ENCODE measurements at places on chromosomes 2 and 18. TPM values are rescaled to one million over a fixed set of nuclear protein-coding genes. Genes with fewer than 3 reads are reported as not detected.

PTPRN gene
- not detected for total RNA-seq

SCTR gene
- not detected for total RNA-seq

FAM124B gene
- not detected for total RNA-seq

FLACC1 gene
- 5.9 TPM for total RNA-seq

MGAT4A gene
- 295 TPM for total RNA-seq

XIRP2 gene
- total RNA-seq, result not detected

ASAP2 gene
- total RNA-seq, result not detected

NT5DC4 gene
- not detected for total RNA-seq

IL36G gene
- total RNA-seq, result not detected

REEP1 gene
- total RNA-seq, result 0.10 TPM

CXCR1 gene
- not detected for total RNA-seq

DNA sequence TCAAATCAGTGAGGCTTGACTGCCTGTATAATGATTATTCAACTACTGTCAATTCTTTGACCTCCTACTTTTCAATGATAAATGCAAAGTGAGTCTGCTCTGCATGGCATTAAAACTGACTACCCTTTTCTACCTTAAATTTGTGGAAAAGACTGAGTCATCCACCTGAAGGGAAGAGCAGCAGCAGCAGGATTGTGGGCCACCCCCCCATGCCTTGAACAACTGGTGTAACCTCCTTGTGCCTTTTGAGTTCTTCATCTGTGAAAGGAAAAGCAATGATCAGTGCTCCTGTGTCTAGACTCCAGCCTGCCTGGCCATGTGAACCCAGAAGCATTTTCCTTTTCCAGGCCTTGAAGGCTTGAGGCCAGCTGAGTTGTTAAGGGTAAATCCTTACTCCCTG is 102.9 kb downstream of the OSR1 start:
- H3K36me3 ChIP-seq, result peaks cover 6% of the 10 kb centered on the region
- no peak for DNase-seq
- no peaks in the 10 kb centered on the region for H3K4me1 ChIP-seq

- DNase-seq, result no peak
- no peaks in the 10 kb centered on the region for H3K27me3 ChIP-seq
- peaks cover 20% of the 10 kb centered on the region for H3K4me1 ChIP-seq
- no peaks in the 10 kb centered on the region for H3K36me3 ChIP-seq
Measured at GRCh38 chr2:28430377-28430765, 37.7 kb downstream of the FOSL2 start.

DNA sequence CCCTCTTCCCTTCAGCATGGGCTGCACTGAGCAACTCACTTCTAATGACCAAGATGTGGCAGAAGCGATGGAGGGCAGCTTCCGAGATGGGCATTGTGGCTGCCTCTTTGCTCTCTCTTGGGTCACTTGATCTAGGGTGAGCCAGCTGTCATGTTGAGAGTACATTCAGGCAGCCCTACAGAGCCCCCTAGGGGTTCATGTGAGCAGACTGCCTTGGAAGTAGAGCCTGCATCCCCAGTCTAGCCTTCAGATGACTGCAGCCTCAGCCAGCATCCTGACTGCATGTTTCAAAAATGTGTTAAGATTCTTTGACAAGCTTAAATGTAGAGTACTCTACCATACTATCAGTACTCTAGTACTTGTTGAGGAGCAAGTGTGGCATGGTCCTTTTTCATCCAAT is 143.9 kb downstream of the NCK2 start:
- no peak overlapping the region for H3K4me3 ChIP-seq
- H3K36me3 ChIP-seq, result peaks cover 20% of the 10 kb centered on the region
- H3K4me1 ChIP-seq, result peaks cover 77% of the 10 kb centered on the region
- no peak for DNase-seq
- peak overlapping the region; percentile 17 for H3K27ac ChIP-seq
- H3K27me3 ChIP-seq, result no peaks in the 10 kb centered on the region

- H3K4me1 ChIP-seq, result no peaks in the 10 kb centered on the region
- H3K27me3 ChIP-seq, result peaks cover 40% of the 10 kb centered on the region
Measured at GRCh38 chr2:26666671-26667070, 25.5 kb upstream of the CIB4 start.

GRCh38 chr2:15949126-15949525 is 8.8 kb downstream of the MYCN start:
- no peak overlapping the region for H3K27ac ChIP-seq
- no peaks in the 10 kb centered on the region for H3K27me3 ChIP-seq
- no peaks in the 10 kb centered on the region for H3K36me3 ChIP-seq
- no peak for DNase-seq
- H3K4me1 ChIP-seq, result peaks cover 4% of the 10 kb centered on the region

DNA sequence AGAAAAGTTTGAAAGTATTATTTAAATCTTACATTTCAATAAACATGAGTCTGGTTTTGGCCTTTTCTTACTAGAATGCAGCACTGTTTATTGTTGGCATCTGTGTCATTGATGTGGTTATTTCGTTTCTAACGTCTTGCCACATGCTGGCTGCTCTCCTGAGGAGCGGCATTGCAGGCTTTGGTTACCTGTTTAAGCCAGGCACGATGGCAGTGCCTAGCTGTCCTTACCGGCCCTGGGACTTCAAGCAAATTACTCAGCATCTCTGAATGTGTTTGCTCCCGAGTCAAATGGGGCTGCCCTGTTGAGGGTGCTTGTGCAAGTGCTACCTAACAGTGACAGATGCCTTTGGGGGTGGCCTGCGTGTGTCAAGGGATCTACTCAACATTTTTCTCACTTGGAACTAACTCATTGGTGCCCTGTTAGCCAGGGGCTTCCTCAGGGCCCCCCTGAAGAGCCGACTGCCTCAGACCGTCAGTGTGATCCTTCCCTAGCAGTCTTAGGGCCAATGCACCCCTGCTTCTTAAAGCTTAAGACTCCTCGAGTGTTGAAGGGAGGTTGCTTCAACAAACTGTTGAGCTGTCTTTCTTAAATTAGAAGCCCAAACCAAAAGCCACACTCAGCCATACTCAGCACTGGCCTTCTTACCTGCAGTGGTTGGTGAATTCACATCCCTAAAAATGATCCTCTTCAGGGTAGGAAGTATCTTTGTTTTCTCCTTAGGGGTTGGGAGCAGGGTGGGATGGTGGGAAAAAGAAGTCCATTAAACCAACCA is 151.5 kb downstream of the NCK2 start:
- no peak for DNase-seq
- peaks cover 64% of the 10 kb centered on the region for H3K36me3 ChIP-seq
- H3K27me3 ChIP-seq, result no peaks in the 10 kb centered on the region
- peaks cover 64% of the 10 kb centered on the region for H3K4me1 ChIP-seq

DNA sequence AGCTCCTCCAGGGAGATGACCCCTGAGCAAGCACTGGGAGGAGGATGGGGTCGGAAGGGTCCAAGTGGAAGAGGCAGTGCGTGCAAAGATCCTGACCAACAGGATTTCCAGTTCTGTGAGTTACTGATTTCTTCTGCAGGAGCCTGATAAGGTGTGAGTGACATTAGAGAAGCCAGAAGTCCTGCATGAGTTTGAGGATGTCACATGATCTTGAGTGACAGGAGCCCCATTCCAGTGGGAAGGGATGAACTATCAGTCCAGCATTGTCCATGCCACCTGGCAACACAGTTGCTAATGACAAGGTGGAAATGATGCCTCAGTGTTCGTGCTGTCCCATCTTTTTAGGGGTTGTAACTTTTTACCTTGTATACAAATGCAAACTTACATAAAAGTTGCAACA is 285.1 kb upstream of the HDAC4 start:
- no peak overlapping the region for H3K4me3 ChIP-seq
- DNase-seq, result no peak
- no peaks in the 10 kb centered on the region for H3K4me1 ChIP-seq
- no peak overlapping the region for H3K27ac ChIP-seq
- no peaks in the 10 kb centered on the region for H3K36me3 ChIP-seq

GRCh38 chr18:54444319-54444914 is 86.7 kb downstream of the C18orf54 start:
- no peak for DNase-seq
- no peak overlapping the region for H3K27ac ChIP-seq
- no peaks in the 10 kb centered on the region for H3K4me1 ChIP-seq
- peaks cover 62% of the 10 kb centered on the region for H3K27me3 ChIP-seq

DNA sequence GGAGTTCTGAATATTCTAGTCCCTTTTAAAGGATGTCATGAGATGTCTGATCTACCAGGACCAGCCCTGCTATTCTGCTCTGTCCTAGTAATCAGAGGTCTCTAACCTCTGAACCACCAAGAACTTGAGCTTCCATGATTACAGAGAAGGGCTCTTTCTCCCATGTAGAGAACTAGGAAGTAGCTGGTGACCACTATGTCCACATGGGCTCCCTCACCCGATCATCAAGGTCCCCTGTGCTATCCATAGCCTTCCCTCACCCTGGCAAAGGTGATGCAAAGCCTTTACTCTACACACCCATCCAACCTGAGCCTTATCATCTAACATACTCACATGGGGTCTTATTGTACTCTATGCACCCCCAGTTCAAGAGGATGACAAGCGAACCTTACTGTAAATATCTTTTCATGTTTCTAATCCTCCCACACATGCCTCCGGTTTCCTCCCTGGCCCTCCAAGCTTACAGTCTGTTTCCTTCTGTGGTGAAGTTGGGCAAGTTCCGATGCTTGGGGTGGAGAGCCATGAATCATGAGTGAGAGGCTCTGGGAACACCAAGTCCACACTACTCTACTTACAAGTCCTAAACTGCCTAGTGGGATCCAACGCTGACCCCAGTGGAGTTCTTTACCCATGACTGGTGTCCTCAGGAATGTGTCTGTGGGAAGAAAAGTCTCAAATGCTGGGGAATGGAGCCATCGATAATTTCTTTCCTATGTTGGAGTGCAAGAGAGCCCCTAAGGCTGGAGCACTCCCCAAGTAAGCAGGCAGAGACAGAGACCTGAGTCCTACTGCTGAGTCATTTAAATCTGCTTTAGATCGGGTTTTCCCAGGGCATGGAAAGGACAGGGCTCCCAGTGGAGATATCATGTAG is 73.3 kb upstream of the KLF7 start:
- no peaks in the 10 kb centered on the region for H3K27me3 ChIP-seq
- peak overlapping the region; percentile 49 for H3K27ac ChIP-seq
- no peaks in the 10 kb centered on the region for H3K36me3 ChIP-seq
- peak overlapping the region; percentile 37 for H3K4me3 ChIP-seq
- DNase-seq, result no peak

DNA sequence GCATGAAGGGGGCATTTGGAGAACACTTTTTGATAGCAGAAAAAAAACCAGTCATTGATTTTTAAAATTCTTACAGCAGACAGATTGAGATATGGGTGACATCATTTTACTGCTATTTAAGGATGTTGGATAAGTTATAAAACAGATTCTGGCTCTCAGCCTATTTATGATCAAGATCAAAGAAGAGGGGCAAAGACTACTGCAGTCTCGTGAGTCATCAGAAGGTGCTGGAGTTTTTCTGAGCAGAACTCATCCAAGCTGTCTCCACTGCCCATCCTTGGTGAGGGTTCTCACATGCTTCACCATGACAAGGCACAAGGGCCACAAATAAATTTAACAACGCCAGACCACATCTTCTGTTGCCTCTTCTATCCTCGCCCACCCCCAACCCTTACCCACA is 58.8 kb downstream of the ST6GAL2 start:
- DNase-seq, result no peak
- no peaks in the 10 kb centered on the region for H3K36me3 ChIP-seq
- no peak overlapping the region for H3K27ac ChIP-seq
- H3K4me3 ChIP-seq, result no peak overlapping the region

DNA sequence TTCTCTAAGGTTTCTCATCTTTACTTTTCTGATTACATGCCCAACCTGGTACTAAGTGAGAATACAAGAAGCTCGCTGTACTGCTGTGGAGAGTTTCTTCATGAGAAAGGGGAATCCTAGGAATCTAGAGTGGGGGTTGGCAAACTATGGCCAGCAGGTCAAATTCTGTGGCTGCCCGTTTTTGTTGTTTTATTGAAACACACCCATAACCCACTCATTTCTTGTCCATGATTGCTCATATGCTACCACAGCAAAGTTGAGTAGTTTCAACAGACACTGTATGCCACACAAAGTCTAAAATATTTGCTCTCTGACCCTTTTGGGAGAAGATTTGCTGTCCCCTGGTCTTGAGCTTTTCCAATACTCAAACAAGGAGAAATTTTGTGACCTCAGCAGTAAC is 58.8 kb downstream of the C2orf74 start:
- H3K27me3 ChIP-seq, result no peaks in the 10 kb centered on the region
- H3K36me3 ChIP-seq, result no peaks in the 10 kb centered on the region
- DNase-seq, result no peak
- H3K27ac ChIP-seq, result peak overlapping the region; percentile 33
- H3K4me1 ChIP-seq, result no peaks in the 10 kb centered on the region
- H3K4me3 ChIP-seq, result no peak overlapping the region

DNA sequence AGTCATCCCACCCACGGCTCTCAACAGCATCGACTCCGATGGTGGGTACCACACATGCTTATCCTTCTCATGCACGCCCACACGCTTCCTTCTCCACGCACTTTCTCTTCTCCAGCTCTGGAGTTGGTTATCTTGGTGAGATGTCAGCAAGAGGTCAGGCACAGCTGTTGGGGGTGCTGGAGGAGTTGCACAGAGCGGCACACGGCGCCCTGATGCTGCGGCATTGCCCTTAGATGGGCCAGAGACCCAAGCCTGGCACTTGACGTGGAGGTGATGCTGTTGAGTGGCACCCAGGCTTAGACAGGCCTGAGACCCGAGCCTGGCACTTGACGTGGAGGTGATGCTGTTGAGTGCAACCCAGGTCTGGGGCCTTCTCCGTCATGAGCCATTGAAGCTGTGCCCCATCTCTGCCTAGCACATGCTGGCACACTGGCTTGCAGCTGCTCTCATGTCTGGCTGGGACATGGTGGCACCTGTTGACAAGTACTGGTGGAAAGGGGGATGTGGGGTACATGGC is 83.2 kb downstream of the DGKD start:
- peaks cover 89% of the 10 kb centered on the region for H3K36me3 ChIP-seq
- H3K27ac ChIP-seq, result no peak overlapping the region
- no peak for DNase-seq
- H3K27me3 ChIP-seq, result no peaks in the 10 kb centered on the region

- no peak overlapping the region for H3K27ac ChIP-seq
- H3K4me3 ChIP-seq, result no peak overlapping the region
- H3K27me3 ChIP-seq, result peaks cover 4% of the 10 kb centered on the region
- no peak for DNase-seq
- no peaks in the 10 kb centered on the region for H3K4me1 ChIP-seq
Measured at GRCh38 chr18:7415081-7415894, 151.8 kb upstream of the PTPRM start.

GRCh38 chr2:44778221-44778654 is 163.3 kb upstream of the SIX3 start:
- no peaks in the 10 kb centered on the region for H3K27me3 ChIP-seq
- H3K27ac ChIP-seq, result no peak overlapping the region
- H3K4me3 ChIP-seq, result peak overlapping the region; percentile 68
- no peaks in the 10 kb centered on the region for H3K4me1 ChIP-seq
- peaks cover 6% of the 10 kb centered on the region for H3K36me3 ChIP-seq

GRCh38 chr2:197161774-197162173 is 148.8 kb downstream of the ANKRD44 start:
- no peak for DNase-seq
- H3K4me1 ChIP-seq, result peaks cover 74% of the 10 kb centered on the region
- H3K36me3 ChIP-seq, result peaks cover 27% of the 10 kb centered on the region
- peak overlapping the region; percentile 51 for H3K4me3 ChIP-seq

- peaks cover 39% of the 10 kb centered on the region for H3K27me3 ChIP-seq
- no peak overlapping the region for H3K27ac ChIP-seq
- DNase-seq, result no peak
- no peaks in the 10 kb centered on the region for H3K36me3 ChIP-seq
- peaks cover 17% of the 10 kb centered on the region for H3K4me1 ChIP-seq
- H3K4me3 ChIP-seq, result no peak overlapping the region
Measured at GRCh38 chr2:66573416-66573815, 138.5 kb downstream of the MEIS1 start.

Measured in naive thymus-derived CD8-positive, alpha-beta T cell (primary cell).